ENCODE measurements at places on chromosomes 4 and X.

DNA sequence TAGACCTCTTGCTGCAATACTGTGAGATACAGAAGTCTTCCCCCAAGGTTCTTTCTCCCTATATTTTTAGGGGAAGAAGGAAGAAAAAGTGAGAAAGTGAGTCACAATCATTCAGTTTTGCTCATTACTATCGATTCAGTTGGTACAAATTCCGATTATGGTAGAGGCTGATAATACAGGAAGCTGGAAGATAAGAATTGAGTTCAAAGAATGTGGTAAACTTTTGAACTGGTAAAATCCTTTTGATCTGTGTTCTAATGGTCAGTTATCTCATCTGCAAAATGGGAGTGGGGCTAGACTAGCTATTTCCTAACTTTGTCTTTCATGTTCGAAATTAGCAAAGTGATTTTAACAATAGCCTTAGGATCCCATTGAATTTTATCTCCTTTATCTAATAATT lies 101.4 kb upstream of the FAT1 start:
- DNase-seq, result no peak

GRCh38 chr4:21544415-21544814 lies 404.2 kb downstream of the KCNIP4 start:
- DNase-seq, result no peak

DNA sequence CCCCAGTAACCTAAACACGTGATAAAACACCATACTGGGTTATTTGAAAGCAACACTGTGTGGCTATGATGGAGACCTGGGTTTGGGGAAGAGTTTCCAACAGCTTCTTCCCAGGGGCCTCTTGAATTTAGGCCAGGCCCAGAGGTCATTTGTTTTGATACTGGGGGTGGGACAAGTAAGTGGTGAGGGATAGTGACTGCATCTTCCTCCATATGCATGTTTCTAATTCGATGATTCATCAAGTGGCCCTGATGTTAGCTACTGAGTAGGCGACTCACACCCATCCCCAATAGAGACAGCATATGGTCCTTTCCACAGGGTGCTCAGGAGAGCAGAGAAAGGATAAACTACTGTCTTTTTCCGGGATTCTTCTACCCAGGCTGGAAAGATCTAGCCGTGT lies 2.7 kb downstream of the NDP start:
- DNase-seq, result no peak

GRCh38 chr4:41057467-41057866 lies 156.9 kb downstream of the APBB2 start:
- peak; percentile 49 for DNase-seq

DNA sequence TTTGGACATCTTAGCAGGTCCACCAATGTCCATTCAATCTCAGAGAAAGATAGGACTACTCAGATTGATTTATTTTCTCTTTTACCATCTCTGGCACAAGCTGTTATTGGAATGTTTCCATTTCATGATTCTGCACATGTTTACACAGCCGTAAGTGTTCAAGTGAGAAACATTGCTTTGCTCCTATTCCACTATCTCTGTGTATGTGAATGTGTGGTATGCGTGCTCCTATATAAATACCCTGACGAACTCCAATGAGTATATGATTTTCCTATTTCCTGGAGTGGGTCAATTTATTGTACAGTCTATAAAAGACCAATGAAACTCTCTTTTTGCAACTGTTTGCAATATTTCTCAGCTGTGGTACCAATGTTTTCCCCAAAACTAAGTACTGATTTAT lies 221.0 kb upstream of the GALNT7 start:
- DNase-seq, result no peak

- no peak for DNase-seq
Observed at GRCh38 chr4:165403637-165404036, 24.8 kb downstream of the CPE start.

DNA sequence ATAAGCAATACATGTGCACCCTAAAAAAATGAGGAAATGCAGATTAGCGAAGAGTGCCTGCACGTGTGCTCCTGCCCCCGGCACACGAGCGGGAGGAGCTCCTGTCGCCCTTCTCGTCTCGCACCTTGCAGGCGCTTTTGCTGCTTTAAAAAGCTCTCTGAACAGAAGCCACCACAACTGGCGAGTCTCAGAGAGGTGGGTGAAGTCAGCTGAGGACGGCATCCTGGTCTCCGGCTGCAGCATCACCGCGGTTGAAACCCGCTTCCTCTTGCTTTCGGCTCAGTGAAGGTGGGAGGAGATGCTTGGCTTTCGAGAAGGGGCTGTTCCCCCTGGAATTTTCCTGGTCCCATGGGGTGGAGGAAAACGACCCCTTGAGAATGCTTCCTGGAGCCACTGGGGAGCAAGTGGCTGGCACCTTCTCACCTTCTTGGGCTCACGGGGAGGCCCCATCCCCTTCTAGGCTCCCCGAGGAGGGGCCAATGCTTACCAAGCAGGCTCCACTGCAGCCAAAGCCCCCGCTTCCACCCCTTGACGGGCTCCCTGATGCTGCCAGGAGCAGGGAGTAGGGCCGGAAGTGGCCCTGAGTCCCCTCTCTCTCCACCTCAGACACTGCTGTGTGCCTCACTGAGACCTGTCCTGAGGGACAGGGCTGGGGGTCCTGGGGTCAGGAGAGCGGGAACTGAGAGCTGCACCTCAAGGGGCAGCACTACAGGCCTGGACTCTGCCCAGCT lies 29.2 kb upstream of the MXD4 start:
- DNase-seq, result no peak

DNA sequence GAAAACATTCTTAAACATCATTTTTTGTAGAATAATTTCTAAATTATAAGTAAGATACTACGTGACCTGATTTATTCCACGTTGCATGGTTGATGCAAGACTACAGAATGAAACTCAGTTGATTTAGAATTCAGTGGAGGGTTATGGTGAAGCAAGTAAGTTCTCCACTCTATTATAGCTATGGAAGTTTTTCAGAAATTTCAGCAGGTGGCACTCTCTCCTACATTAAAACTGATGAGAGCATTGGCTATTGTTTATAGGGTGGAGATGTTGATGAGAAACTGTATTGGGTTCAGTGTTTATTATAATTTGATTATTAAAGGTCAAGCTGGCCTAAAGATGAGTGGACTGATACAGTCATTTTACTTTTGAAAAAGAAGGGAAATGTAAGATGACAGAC lies 88.0 kb downstream of the FNIP2 start:
- peak; percentile 58 for DNase-seq

DNA sequence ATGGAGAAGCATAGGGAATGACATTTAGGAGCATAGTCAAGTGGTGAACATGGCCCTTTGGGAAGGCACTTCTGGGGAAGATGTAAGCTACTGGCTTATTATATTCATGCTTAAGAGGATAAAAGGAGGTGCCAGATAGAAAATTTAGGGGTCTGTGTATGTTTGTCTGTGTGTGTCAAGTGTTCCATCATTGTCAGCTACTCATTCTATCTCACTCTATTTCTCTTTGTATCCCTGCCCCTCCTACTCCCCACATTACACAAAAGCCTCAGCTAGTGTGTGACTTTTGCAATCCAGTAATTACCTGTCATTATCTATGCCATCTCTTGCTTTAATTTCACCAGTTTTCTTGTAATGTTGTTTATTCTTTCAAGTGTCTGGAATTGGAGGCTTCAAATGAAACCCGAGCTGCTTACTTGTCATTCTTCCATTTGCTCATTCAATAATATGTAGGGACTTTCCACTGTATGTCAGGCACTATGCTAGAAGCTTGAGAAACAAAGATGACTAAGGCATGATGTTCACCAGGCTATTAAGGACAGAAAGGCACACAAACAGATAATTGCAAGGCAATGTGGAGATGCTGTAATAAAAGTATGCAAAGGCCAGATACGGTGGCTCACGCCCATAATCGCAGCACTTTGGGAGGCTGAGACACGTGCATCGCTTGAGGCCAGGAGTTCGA lies 229.8 kb upstream of the TEX13C start:
- DNase-seq, result no peak

- DNase-seq, result no peak
Observed at GRCh38 chrX:97527725-97528124, 644.0 kb downstream of the RPA4 start.

- DNase-seq, result no peak
Observed at GRCh38 chr4:119517361-119518229, 111.0 kb downstream of the PDE5A start.

GRCh38 chr4:73573794-73574528 lies 46.3 kb downstream of the RASSF6 start:
- DNase-seq, result peak; percentile 83

DNA sequence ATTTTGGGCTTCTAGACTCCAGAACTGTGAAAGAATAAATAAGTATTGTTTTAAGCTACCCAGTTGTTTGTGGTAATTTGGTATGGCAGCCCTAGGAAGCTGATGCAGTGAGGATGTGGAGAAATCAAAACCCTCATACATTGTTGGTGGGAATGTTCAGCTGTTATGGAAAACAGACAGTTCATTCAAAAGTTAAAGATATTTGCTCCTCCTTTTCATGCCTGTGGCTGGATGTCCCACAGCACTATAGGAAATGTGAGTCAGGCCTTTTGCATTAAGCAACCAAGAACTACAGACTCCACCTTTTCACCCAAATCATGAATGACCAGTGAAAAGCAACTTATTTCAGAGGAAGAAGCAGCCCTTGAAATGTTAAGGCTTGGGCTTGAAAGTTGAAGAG lies 6.7 kb downstream of the BBS12 start:
- DNase-seq, result peak; percentile 86

DNA sequence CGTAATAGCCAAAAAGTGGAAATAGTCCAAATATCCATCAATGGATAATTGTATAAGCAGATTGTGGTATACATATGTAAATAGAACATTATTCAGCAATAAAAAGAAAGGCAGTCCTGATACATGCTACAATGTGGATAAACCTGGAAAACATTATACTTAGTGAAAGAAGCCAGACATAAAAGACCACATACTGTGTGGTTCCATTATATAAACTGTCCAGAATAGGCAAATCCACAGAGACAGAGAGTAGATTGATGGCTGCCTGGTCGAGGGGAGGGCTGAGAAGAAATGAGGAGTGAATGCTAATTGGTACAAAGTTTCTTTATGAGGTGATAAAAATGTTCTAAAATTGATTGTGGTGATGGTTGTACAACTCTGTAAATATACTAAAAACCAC lies 397.4 kb upstream of the RPS6KA3 start:
- no peak for DNase-seq

GRCh38 chr4:7237873-7238272 lies 45.5 kb downstream of the SORCS2 start:
- no peak for DNase-seq

- DNase-seq, result no peak
Observed at GRCh38 chr4:56979421-56980072, 851 bp downstream of the POLR2B start.

- DNase-seq, result peak; percentile 75
Observed at GRCh38 chrX:134932528-134933217, 58.1 kb upstream of the SMIM10 start.

DNA sequence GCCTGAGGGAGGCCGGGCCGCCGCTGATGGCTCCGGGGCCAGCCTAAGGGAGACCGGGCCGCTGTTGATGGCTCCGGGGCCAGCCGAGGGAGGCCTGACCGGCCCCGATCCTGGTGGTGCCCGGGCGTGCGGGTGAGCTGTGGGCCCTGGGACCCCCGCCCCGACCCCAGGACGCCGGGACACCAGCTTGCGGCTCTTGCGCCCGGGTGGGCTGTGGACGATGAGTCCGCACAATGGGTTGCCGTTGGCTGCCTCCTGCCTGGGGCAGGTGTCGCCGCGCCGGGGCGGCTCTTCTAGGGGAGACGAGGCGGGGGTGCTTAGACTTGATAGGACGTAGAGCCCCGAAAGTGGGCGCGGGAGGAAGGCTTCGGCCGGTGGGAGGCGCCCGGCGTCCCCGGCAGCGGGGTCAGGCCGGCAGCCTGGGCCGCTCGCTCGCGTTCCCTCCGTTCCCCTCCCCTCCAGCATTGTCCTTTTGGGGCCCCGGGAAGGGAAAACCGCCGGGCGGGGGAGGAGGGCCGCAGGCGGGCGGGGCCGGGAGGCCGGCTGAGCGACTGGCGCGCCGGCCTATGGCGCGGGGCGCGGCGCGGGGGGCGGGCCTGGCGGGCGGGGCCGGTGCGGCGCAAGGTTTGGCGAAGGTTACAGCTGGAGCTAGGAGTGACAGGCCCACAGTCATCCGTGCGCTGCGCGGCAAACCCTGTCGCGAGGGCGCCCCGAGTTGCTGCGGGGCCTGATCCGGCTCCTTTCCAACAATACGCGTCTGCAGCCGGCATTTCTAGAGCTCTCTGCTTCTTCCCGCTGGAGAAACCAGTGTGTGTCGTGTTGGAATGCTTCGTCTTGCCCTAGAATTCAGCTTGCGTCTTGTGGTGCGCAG lies 819 bp downstream of the KIAA0232 start:
- peak; percentile 86 for DNase-seq

DNA sequence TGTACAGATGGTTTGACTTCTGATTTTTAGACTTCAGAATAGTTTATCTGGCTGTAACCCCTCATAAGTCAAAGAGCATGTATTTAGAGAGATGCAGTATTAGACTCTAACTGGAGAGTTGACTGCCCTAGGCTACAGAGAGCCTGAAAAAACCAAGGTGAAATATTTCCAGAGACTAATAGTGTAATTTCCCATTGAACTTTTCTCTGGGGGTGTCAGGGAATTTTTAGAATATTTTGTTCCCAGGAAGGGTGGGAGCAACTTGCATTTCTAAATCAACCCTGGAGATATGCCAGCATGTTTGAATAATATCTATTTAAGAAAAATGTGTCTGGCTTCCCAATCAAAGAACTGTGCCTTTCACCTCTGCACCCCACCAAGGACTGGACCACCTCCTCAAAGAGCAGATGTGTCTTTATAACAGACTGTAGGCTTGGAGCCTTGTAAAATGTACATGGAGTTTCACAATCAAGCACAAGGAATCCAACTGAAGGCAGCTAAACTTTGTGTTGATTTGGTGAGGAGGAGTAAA lies 2.0 kb downstream of the ANXA3 start:
- DNase-seq, result no peak

- DNase-seq, result no peak
Observed at GRCh38 chr4:139048026-139048425, 32.4 kb downstream of the NOCT start.

DNA sequence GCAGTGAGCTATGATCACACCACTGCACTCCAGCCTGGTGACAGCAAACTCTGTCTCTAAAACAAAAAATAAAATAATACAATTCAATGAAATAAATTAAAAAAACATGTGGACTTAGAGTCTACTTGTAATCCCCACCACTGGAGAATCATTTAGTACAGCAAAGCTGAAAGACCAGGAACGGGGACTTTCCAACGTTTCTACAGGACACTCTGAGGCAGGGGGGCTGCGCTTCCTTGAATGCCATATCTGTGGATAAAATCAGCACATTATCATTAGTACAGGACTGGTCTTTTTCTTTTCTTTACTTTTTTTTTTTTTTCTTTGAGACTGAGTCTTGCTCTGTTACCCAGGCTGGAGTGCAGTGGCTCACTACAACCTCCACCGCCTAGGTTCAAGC lies 124.8 kb downstream of the MXRA5 start:
- no peak for DNase-seq

GRCh38 chr4:16658183-16658582 lies 240.3 kb downstream of the LDB2 start:
- DNase-seq, result no peak

DNA sequence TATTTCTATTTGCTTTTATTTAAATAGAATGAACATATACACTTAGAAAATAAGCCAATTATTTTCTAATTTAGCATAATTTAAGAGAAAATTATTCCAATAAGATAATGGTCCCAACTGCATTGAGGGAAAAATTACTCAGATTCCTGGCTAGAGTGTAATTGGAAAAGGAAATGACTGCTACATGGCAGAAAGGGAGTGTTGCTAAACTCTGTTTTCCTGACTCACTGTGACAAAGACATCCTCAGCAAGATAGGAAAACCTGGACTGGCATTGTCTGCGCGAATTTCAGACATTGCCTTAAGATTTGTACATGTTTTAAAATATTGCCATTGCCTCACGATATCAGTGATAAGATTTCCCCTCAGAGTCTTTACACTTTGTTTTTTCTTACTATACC lies 8.2 kb downstream of the TNIP3 start:
- peak; percentile 82 for DNase-seq

All from astrocyte of the spinal cord (primary cell).